ENCODE measurements at places on chromosomes 5 and 9.

DNA sequence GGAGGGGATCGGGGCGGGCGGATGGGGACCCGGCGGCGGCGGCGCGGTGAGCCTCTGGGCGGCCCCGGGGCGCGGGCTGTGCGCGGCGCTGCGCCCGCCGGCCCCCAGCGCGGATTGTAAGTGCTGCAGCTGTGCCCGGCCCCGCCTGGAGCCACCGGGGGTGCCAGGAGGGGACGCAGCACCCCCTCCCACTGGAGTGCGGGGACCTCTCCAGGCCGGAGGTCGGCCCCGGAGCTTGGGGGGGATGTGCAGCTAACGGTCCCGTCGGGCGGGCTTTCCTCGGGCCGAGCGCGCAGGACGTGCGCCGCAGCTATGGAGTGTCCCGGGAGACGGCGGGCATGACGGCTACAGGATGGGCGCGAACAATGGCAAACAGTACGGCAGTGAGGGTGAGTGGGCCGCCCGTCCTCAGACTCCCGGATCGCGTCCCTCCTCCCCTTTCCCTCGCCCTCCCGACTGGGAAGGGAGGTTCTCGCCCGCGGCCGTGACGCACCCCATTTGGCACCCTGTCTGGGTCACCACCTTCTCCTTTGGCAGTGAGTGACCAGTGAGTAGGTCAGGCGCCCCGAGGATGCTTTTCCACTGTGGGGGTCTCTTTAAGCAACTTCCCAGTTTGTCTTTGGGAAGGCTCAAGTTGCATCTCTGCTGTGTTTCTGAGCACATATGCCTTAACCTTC is 483 bp downstream of the FBXL7 start:
- peak; percentile 38 for DNase-seq

DNA sequence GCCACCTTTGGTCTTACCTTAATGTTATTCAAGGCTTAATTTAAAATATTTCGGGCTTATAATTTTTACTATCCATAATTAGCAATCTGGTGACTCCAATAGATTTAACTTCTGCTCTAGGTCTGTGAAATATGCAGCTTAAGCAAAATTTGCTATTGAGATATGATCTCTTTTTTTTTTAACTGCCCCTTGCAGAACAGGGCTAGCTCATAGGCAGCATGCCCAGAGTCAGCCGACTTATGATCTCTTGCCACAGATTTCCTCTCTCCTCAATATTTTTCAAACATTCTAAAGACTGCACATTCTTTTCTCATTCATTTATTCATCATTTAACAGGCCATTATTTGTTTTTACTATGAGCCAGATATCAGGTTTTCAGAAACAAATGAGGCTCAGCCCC is 4.5 kb downstream of the TTC23L start:
- DNase-seq, result no peak

GRCh38 chr9:32503008-32503407 is 23.0 kb downstream of the RIGI start:
- no peak for DNase-seq

DNA sequence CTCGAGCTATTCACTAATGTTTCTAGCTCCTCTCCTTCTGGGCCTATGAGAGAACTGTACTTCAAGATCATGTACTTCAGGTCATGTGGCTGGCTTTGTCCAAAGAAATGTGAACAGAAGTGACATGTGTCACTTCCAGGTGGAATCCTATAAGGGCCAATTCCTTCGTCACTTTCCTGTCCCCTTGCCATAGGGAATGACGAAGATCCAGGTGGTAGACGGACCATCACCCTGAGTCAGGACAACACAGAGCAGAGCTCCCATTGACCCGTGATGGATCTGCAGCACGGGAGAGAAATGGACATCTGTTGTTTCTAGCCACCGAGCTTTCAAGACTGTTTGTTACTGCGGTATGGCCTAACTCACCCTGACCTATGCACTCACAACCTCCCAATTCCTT is 157.0 kb downstream of the DRD1 start:
- no peak for DNase-seq

- no peak for DNase-seq
Observed at GRCh38 chr5:143119291-143119769, 284.2 kb downstream of the NR3C1 start.

GRCh38 chr9:137295238-137295811 is 6.7 kb downstream of the NRARP start:
- no peak for DNase-seq

- peak; percentile 47 for DNase-seq
Observed at GRCh38 chr9:629146-629545, 212.4 kb upstream of the DMRT1 start.
